Epithelial cell of proximal tubule (primary cell): ENCODE measurements at places on chromosomes 13 and 19. TPM values are rescaled to one million over a fixed set of nuclear protein-coding genes. Genes with fewer than 3 reads are reported as not detected.

DNA sequence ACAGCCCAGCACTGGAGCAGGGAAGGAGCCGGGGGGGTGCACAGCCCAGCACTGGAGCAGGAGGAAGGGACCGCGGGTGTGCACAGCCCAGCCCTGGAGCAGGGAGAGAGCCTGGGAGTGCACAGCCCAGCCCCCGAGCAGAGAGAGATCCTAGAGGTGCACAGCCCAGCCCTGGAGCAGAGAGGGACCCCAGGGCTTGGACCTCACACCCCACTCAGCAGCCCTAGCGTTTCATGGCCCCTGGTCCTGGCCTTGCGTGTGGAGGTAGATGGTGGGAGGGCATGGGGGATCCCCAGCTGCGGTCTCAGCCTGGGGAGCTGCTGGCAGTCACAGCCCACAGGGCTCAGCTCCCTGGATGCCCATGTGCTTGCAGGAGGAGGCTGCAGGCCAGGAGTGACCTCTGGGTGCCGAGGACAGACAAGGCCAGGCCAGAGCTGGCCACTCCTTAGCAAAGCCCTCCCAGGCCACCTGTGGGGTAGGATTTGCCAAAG is 25.1 kb downstream of the GAS6 start:
- DNase-seq: no peak

Gene OR10H1
- not detected in 2 replicates for total RNA-seq

- DNase-seq: no peak
Observed at GRCh38 chr13:32645854-32646253, 59.6 kb downstream of the PDS5B start.

DNA sequence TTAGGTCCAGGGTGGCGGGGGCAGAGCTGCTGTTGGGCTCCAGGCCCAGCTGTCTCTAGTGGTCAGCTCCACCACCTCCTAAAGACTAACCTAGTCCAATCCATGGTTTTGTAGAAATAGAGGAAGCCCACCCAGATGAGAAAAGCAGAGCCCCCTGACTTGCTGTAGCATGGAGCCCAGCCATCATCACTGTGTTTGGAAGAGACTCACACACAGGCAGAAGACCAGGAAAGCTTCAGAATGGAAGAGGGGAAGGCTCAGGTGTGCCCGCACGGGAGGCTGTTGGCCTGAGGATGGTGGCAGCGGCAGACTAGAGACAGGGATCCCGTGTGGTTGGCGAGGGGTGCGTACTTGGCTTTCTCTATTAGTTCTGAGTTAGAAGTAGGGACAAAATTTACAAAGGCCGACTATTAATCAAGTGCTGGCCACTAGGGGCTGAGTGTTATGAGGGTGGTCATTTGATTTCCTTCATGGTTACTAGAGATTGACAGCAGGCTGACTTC is 193.2 kb upstream of the SOX1 start:
- DNase-seq: no peak

DNA sequence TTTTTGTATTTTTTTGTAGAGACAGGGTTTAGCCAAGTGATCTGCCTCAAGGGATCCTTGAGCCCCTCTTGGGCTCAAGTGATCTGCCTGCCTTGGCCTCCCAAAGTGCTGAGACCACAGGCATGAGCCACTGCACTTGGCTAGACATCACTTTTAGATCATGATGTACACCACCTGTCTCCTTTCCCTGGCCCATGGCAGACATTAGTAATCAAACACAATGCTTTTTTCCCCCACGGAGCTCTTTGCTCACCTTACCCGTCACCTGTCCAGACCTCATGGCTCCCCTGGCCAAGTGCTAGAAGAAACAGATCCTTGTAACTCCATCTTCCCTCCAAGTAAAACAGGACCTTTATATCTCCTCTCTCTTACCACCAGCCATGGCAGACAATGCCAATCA is 18.4 kb downstream of the NUMBL start:
- DNase-seq: no peak

Gene USHBP1
- not detected in 2 replicates for total RNA-seq
